T1000 (cell line): ENCODE measurements at places on chromosomes 2 and 18.
A peak's percentile ranks its signal among the peaks of the same experiment; 100 is the strongest.

DNA sequence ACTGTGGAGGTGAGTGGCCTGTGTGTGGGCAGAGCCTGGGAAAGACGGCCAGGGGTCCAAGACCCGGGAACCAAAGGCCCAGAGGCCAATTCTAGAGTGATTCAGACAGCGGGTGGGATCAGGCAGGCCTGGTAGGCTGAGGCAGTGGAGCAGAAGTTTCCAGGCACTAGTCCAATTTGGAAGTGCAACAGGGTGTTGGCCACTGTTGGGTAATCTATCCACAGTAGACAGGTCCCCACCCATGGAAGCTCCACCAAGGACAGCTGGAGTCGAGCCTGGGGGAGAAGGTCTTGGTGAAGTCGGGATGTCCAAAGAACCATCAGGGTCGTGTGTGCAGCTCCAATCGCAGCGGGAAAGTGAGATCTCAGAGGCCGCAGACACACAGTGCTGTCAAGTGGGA lies 125.8 kb upstream of the COPS8 start:
- DNase-seq: no peak

DNA sequence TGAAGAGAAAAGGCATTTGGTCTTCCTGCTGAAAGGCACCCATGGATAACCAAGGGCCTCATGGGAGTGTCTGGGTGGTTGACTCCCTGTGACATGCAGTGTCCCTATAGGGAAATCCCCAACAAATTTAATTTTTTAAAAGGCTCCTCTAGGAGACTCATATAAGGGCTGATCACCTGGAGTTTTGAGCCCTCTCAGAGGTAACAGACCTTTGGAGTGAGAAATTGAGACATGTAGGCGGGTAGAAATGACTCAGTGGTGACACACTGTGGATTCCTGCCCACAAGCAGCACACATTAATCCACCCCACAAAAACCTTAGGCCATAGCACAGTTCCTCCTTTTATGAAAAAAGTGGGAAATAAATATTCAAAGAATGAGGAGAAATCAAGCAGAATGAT lies 557.0 kb upstream of the CNTNAP5 start:
- DNase-seq: no peak

- DNase-seq: no peak
Observed at GRCh38 chr2:231373786-231374349, 21.6 kb upstream of the B3GNT7 start.

DNA sequence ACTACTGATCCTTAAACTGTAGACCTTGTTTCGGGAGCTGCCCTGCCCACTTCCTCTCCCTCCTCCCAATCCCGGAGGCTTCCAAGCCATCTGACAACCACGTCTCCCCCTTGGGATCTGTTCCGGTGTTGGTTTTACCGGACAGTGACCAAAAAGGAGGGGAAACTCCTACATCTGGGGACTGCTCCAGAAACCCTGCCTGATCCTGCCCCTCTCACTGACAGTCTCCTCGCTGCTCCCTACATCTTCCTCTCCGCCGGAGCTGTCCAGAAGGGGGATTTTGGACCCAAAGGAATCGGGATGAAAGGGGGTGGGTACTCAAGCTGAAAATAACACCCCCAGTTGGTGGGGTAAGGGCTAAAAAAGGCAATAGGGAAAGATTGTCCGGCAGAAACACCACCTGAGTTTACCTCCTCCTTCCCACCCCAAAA lies 1.5 kb downstream of the INO80D start:
- DNase-seq: peak; percentile 25

- no peak for DNase-seq
Observed at GRCh38 chr2:86371527-86371926, 34.1 kb upstream of the REEP1 start.

DNA sequence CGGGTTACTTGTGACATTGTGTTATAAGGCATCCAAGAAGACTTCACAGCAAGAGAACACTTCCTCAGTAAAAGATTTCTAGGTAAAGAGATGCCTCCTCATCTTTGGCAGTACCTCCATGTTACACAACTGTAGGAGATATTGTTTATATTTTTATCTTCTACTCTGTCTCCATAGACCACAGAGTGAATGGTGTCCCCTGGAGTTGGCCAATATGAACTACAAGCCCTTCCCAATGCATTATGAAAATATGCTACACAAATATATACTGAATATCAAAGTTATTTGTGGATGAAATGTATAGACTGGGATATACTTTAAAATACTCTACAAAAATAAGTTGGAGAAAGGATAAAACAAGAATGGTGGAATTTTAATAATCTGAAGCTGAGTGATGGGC lies 46.7 kb downstream of the MBOAT2 start:
- DNase-seq: no peak
